NCI-H446 (cell line): ENCODE measurements at places on chromosomes 11 and 22.

DNA sequence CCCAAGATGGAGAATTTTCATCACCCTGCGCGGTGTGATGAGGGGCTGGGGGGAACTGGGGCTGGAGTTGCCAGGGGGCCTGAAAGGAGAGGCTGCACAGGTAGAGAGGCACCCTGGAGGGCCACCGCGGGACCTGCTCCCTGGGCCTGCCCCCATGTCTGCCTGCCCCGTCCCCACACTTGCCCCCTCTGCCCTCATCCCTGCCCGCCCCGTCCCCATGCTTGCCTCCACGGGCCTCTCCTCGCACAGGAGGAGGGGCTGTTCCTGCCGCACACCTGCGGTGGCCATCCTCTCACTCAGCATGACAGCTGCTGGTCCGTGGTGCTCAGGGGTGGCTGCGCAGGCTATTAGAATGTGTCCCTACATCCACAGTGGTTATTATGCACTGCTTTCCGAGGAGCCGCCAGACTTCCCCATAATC, 43.5 kb downstream of the LINC01488 start:
- no peak for DNase-seq

- DNase-seq: no peak
Measured at GRCh38 chr11:107017104-107017432, 1.2 kb downstream of the GUCY1A2 start.

GRCh38 chr22:28563636-28564035, 116.0 kb downstream of the TTC28 start:
- DNase-seq: no peak

DNA sequence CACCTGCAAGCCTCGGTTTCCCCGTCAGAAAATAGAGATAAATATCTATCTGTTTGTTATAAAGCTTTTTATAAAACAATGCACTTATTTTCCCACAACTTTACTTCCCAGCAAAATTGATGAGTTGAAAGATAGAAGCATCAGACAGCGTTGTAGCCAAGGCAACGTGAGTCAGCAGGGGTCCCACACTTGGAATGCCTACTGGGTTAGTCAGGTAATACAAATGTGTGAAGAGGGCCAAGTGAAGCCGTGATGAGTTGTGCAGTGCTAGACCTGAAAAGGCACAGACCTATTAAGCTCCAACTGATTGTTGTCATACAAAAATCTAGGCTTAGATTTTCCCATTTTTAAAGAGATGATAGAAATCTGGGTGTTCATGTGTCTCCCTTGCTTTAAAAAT, 118.7 kb downstream of the PGR start:
- no peak for DNase-seq

- no peak for DNase-seq
Measured at GRCh38 chr22:30268331-30268730, 1.7 kb upstream of the OSM start.

DNA sequence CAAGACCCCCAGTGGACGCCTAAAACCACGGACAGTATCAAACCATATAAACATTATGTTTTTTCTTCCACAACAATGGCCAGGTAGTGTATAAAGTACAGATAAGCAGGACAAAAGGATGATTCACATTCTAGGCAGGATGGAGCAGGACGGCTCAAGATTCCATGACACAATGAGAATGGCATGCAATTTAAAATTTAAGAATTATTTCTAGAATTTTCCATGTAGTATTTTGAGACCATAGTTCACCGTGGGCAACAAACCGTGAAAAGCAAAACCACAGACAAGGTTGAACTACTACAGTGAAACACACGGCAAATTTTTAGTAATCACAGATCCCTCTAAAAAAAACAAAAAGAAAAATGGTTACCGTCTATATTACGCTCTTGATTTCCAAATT, 7.5 kb downstream of the NARS2 start:
- no peak for DNase-seq

- no peak for DNase-seq
Measured at GRCh38 chr11:45162916-45163879, 16.8 kb downstream of the PRDM11 start.

- no peak for DNase-seq
Measured at GRCh38 chr22:35367331-35367886, 13.5 kb upstream of the HMOX1 start.

GRCh38 chr11:33552756-33553155, 147.9 kb downstream of the C11orf91 start:
- no peak for DNase-seq

DNA sequence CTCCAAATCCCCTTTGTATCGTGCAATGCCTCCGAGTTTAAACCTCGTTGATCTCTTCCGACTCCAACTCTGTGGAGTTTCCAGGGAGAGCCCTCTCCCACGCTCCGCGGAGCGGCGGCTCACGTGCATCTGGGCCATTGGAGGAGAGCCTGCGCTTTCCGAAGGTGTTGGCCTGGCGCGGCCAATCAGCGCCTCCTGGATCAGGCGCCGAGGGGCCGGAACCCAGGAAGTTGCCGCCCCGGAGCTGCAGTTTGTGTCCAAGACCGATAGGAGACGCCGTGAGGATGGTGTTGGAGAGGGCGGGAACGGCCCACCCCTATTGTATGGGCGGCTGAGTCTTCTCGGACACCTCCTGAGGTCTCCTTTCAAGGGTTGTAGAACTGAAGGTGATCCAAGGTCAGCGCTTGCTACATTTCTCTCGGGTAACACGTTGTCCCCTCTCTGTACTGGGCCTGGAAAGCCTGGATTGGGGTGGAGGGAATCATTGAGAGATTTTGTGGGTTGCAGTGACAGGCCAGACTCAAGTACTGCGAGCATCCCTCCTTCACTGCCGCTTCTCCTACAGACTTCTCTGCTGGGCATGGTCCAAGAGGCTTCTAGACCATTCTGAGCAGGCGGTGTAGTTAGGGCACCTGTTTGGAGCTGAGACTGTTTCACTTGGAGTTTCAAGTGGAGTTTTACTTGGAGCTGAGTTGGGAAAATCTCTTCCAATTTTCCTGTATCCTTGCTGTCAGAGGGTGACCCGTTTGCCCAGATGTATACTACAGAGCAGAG, 1.7 kb downstream of the ADAMTS15 start:
- no peak for DNase-seq

DNA sequence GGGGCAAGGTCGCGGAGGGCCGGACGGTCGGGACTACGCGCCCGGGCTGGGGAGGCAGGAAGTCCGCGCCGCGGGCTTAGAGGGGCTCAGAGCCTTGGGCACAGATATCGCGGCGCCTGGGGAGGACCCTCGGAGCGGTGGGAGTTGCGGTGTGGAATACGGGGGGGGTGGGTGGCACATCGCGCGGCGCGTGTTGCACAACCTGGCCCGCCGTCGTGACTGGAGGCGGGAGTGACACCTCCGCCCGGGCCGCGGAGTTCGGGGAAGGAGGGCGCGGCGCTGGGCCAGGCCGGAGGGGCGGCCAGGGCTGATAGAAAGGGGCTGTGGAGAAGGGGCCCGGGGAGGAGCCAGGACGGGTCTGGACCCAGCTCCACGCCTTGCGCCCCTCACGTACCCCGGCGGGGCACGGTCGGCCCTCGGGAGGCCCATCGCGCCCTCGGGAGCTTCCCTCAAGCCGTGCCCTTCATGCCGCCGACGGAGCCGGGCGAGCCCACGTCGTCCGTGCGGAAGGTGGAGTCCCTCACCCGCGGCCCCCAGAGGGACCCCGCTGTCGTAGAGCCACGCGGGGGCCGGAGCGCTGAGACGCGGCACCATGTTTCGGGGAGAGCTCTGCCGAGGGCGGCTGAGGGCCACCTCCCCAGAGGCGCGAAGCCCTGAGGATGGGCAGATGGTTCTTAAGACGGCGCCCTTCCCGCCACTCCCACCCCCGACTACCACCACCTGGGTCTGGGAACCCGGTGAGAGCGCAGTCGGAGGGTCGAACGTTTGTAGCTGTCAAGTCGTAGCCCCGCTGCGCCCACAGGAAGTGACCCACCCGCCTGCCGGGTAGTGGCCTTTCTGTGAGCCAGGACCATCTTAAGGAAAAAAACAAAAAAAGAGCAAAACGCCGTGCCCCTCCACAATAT, 729 bp downstream of the IL17RA start:
- no peak for DNase-seq

DNA sequence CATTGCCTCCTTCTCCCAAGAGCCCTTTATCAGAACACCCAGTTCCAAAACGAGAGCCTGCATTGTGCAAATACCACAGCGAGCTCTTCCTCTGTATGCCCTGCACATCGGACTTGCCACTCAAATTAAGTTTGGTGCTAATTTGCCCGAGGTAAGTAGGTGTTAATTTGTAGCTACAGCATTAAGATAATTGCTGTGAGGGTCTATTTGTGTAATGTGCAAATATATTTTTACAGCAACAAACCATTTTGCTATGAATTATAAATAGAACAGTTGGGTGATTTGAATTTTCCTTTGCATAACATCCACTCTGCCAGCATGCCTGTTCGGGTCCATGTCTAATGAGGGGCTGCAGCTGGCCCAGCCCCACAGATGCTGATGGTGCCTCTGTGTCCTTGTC, 8.1 kb downstream of the ARHGAP8 start:
- DNase-seq: no peak

DNA sequence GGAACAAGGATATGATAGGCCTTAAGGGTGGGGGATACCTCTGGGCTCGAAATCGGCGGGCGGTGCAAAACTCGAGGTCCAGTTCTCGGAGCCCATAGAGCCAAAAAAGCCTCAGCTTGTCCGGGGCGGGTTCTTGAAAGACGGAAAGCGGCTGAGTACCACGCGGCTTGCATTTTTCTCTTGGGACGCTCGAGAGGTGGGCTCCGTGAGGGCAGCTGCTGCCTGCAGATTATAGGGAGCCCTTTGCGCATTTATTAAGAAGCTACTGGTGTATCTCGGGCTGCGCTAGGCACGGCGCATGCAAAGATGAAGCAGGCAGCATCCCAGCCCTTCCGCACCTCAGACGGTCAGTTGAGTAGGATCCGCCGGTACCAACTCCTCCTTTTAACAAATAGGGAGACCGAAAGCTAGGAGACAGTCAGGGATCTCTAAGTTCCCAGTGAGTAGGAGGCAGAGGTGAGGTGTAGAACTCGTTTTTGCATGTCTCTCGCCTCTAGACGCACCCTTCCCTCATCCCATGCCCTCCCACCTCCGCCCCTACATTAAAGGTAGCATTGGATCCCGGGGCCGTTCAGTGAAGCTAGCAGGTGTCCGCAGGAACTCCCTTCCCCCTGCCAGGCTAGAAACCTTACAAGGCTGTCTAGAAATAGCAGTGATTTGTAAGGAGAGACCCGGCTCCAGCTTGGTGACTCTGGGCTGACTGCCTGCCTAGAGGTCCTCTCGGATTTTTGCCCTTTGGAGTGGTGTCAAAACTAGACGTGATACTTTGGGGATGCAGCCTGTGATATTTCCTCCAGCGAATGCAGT, 768 bp downstream of the LDHA start:
- no peak for DNase-seq

DNA sequence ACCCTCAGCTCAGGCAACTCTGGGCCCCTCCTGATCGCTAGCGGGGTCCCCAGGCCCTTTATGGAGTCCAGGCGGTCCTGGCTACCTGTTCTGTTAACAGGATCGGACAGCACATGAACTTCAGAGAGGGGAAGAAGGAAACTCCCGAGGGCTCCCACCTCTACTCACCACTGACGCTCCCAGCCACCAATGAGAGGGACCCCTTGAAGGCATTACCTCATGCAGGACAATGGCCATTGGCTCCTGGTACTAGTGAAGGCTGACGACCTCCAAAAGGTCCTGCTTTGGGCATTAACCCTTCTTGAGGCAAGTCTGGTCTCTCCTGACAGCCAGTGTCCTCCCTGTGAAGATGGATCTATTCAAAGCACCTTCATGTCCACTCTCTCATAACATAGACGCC, 71.5 kb upstream of the LMO1 start:
- DNase-seq: no peak
